Spinal cord (tissue), 10 donors: ENCODE measurements at places on chromosomes 12 and 14. TPM values are rescaled to one million over a fixed set of nuclear protein-coding genes. Genes with fewer than 3 reads are reported as not detected.

The FLVCR2 gene
- total RNA-seq: 19.0 TPM

The POLE2 gene
- 20.1 TPM for total RNA-seq

The LTBP2 gene
- total RNA-seq: 23.9 TPM

The UNC79 gene
- 7.9 TPM for total RNA-seq

The CPSF6 gene
- total RNA-seq: 80.0 TPM

The SOAT2 gene
- not detected for total RNA-seq

The RBP5 gene
- 0.20 TPM for total RNA-seq

The PTCSC3 gene
- total RNA-seq: not detected

The RSRC2 gene
- total RNA-seq: 75.4 TPM

The CAPRIN2 gene
- total RNA-seq: 61.1 TPM

The NFE2 gene
- total RNA-seq: 5.6 TPM

The BIN2 gene
- 7.2 TPM for total RNA-seq

The ARHGDIB gene
- total RNA-seq: 31.7 TPM

The ENO2 gene
- total RNA-seq: 118 TPM
